ENCODE measurements at places on chromosomes 3 and 15.

DNA sequence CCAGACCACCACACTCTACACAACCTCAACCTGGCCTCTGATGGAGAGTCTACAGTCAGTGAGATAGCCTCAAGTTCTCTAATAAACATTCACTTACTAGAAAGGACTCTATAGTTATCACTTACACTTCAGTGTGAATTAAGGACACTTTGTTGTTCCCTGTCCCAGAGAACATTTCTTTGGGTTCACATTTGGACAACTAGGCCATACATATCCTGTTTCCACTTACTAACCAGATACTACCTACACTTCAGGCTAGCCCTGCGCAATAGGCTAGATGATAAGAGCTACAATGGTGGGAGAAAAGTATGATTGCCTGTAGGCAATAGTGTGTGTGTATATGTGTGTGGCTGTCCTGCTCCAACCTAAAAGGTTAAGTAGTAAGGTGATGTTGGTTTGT, 72.7 kb downstream of the TP63 start:
- DNase-seq, result no peak

- DNase-seq, result no peak
Measured at GRCh38 chr3:44055951-44056350, 185.7 kb upstream of the TOPAZ1 start.

- DNase-seq, result no peak
Measured at GRCh38 chr15:38084289-38084688, 149.8 kb downstream of the TMCO5A start.

- DNase-seq, result no peak
Measured at GRCh38 chr3:55190331-55190730, 262.5 kb upstream of the LRTM1 start.

DNA sequence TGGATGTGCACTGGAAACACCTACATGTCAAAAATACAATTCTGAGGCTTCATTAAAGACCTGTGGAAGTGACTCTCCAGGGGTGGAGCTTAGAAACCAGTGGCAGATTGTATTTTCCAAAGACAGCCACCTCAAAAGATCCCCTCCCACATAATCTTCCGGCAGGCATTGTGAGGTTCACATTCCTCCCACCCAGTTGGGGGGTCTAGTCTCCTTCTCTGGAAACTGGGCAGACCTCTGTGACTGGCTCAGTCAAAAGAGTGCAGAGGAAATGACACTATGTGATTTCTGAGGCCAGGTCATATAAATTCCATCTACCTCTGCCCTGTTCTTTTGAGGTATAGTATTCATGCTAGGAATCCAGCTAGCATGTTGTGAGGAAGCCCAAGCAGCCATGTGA, 1.9 kb upstream of the CFAP92 start:
- no peak for DNase-seq

GRCh38 chr15:52496776-52497470, 31.8 kb downstream of the MYO5A start:
- DNase-seq, result no peak

- no peak for DNase-seq
Measured at GRCh38 chr3:180282386-180282785, 245.6 kb upstream of the PEX5L start.

- DNase-seq, result no peak
Measured at GRCh38 chr3:170642882-170643601, 57.2 kb upstream of the SLC7A14 start.

GRCh38 chr15:59169251-59169708, 37.4 kb upstream of the LDHAL6B start:
- no peak for DNase-seq

DNA sequence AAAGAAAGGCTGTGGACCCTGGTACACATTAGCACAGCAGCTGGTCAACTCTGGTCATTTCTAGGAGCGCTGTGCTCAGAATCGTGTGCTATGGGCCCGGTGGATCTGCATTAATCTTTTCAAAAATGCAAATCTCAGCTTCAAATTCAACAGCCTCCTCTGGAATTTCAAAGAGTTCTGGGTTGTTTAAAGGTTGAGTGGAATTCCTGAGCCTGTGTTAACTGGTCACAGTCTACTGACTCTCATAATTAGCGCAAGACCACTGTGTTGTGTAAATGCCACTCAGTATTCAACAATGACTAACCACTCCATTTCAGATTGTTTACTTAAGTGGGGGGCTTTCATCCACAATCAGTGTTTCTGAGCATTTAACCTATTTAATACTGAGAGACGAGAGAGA, 2.7 kb upstream of the ARNT2 start:
- no peak for DNase-seq

GRCh38 chr15:96066126-96066525, 264.4 kb upstream of the NR2F2 start:
- no peak for DNase-seq

GRCh38 chr3:64594134-64594533, 93.7 kb downstream of the ADAMTS9 start:
- no peak for DNase-seq

GRCh38 chr3:89114841-89115223, 7.4 kb downstream of the EPHA3 start:
- DNase-seq, result no peak

- DNase-seq, result no peak
Measured at GRCh38 chr3:31815631-31816440, 165.2 kb downstream of the OSBPL10 start.
